ENCODE measurements at places on chromosomes 13 and 19.

- DNase-seq: no peak
Measured at GRCh38 chr19:10006335-10006708, 4.0 kb downstream of the COL5A3 start.

DNA sequence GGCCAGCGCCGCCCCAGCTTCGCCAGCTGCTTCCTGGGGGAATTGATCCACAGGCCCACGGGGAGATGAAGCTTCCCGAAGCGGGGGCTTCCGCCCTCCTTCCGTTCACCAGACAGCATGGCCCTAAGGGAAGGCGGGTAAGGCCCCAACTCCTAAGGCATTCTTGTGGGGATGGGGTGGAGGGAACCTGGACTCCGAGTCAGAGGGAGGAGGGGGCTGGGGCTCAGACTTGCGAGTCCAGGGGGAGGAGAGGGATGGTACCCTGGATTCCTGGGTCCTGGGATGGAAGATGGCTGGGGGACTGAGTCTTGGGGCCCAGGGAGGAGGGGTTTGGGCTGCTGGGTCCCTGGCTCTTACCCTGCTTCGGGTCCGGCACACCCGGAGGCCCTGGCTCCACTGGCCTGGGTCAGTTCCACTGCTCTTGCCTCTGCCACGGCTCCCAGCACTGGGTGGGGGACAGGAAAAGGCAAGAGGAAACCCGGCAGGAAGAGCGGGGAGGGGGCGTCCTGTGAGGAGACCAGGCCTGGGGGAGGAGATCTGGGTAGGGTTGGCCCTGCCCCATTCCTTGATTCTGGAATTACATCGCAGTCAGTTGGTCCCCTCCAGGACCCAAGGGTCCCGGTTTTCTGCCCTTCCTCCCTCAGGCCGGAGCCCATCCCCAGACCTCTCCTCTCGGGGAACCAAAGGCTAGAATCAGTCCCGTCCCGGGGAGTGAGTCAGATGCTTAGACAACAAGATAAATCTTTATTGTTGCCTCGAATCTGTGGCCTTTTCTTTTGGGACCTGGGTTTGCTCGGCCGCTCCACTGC, at the start of gene RASIP1:
RASIP1 (minus strand) TSS at position 447 of the 809 bp plus-strand sequence; CDS start at position 119, 328 bp downstream.
- no peak for DNase-seq

- DNase-seq: no peak
Measured at GRCh38 chr19:29514525-29515232, 11.1 kb upstream of the VSTM2B start.

DNA sequence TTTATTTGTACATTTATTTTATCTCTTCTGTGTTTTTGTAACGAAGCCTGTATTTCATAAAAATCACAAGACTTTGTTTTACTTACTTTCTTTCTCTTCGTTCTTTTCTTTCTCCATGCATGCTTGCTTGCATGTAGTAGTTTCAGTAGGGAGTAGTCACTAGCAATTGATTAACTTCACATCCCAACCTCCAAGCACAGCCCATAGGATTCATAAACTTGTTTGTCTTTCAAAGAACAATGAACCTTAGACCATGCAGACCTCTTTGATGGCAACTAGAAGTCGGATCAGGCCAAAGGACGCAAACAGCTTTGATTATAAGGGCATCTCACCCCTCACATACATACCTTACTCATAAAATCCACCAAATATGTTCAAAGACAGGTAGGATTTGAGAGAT, 3.1 kb upstream of the PRR20A start:
- DNase-seq: no peak

- DNase-seq: no peak
Measured at GRCh38 chr13:59425211-59425741, 738.5 kb downstream of the DIAPH3 start.

DNA sequence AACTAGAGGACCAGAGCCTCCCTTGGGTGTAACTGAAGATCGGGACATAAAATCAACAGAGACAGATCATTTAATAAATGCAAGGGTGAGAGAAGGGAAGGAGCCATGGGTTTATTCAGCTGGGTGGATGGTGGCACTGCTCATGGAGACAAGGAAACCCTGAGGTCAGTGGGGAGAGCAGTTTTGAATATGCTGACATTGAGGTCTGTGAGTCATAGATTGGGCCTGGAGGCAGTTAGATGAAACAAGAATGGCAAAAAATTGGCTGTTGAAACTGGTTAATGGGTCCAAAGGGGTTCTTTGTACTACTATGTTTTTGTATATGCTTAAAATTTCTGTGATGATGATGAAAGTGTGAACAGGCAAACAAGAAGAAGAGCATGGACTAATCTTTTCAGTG, 5.1 kb upstream of the GTF3A start:
- no peak for DNase-seq

DNA sequence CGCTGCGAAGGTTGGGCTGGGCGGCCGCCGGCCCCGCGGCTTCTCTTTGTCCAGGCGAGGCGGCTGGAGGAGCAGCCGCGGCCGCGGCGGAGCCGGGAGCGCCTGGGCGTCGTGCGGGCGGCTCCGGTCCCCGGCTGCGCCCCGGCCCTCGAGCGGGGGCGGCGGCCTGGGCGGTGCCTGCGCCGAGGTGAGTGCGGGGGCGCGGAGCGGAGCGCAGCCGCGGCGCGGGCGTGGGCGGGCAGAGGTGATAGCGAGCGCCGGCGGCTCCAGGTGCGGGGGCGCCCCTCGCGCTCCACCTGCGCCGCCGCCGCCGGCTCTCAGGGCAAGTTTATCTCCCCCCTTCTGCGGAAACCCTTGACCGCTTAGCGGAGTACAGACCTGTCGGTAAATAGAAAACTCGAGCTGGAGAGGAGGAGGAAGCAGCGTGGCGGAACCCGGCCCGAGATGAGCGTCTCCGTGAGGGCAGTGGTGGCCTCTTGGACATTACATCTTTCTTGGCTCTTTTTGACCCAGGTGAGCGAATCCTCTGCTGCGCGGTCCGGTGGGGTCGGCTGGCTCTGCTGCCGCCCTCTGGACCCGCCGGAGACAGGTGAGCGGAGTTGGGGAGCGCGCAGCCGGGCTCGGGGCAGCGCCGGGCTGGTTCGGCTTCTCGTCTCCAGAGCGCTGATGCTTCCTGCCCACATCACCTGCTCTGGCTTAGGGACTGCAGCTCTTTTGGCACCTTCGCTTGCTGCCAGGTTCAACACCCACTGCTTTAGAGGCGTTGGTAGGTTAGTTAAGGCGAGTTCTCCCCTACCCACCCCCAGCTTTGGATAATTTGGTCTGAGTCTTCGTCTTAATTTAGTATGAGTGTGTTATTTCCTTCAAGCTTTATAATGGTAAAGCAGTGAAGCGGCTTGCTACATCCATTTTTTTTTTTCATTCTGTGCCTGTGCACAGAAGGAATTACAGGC, at the start of gene MTUS2:
MTUS2 (plus strand) TSS at position 241 of the 953 bp plus-strand sequence.
- DNase-seq: no peak

- DNase-seq: no peak
Measured at GRCh38 chr13:77239312-77239711, 87.6 kb downstream of the MYCBP2 start.

DNA sequence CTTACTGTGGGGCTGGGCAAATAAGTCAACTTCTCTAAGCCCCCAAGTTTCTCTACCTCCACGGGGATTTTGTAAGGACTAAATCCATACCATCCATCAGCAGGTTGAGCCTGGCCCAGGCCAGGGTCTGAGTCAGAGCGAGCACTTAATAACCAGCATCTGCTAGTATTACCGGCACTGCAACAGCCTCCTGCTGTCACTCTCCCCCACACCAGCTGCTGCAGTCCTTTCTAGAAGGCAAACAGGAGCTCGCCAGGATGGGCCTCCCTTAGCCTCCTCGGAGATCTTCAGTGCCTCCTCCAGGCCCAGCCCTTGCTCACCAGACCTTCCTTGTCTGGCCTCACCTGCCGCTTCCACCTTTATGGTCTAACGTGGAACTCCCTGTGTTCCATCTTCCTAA, 3.2 kb downstream of the NAPA start:
- DNase-seq: no peak

DNA sequence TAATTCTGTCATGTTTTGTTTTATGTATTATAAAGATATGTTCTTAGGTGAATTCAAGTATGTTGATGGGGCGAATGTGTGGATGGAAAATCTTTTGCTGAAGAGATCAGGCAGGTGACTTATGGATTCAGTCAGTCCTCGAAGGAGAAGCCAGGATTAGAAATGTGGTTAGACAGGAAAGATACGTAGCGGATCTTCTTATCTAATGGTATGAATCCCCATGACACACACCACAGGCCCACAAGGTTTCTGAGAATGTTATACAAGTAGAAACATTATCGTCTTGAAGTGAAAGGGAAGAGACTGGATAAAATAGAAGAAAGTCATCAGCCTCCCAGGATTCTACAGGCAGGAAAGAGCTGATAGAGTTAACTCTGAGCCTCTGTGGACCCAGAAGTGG, 69.0 kb upstream of the RFXAP start:
- no peak for DNase-seq

DNA sequence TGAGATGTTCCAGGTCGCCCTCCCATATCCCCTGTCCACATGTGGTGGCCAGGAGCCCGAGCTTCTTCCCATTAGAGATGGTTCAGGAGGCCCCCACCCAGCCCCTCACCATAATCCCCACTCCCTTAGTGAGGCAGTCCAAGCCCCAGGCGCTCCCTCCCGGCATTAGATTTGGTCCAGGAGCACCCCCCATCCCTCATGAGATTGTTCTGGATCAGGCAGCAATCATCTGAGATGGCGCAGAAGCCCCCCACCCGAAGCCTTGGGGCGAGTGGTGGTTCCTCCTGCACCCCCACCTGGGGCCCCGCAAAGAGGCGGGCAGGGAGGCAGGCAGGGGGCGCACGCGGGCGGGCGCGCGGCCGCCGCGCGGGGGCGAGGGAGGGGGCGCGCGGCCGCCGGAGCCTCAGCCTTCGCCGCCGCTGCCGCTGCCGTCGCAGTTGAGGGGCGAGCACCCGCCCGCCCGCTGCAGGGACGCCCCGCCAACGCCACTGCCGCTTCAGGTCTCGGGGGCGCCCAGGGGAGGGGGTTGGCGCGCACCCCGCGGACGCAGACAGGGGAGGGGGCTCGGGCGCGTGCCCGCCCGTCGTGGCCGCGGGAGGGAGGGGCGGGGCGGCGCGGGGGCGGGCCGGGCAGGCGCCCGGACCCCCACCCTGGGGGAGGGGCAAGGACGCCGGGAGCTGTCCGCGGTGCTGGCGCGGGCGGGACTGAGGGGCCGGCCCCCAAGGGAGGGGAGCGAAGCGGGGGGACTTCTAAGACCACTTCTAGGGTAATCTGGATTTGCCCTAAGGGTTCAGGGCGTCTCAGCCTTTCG, 46.4 kb upstream of the SHKBP1 start:
- DNase-seq: no peak

DNA sequence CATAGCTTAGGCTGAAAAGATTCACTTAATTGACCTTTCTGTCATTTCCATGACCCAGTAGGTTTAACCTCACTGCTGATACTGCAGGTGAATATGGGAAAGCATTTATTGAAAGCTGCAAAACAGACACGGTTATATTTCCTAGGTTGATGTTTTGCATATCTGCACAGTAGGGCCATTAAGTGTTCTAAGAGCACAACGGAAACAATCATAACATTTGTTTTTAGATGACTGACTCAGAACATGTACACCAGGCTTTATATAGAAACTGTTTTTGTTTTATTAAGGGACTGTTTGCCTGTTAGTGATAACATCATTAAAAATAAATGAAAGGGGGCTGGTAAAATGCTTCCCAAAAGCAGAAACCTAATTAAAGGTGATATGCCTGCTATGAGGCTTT, 367.8 kb downstream of the DACH1 start:
- no peak for DNase-seq

- DNase-seq: no peak
Measured at GRCh38 chr13:95437561-95437960, 115.0 kb upstream of the CLDN10 start.

GRCh38 chr19:30555791-30556110, 183.6 kb downstream of the ZNF536 start:
- DNase-seq: no peak

GRCh38 chr19:49243129-49243528, 81.9 kb downstream of the SLC6A16 start:
- DNase-seq: no peak

DNA sequence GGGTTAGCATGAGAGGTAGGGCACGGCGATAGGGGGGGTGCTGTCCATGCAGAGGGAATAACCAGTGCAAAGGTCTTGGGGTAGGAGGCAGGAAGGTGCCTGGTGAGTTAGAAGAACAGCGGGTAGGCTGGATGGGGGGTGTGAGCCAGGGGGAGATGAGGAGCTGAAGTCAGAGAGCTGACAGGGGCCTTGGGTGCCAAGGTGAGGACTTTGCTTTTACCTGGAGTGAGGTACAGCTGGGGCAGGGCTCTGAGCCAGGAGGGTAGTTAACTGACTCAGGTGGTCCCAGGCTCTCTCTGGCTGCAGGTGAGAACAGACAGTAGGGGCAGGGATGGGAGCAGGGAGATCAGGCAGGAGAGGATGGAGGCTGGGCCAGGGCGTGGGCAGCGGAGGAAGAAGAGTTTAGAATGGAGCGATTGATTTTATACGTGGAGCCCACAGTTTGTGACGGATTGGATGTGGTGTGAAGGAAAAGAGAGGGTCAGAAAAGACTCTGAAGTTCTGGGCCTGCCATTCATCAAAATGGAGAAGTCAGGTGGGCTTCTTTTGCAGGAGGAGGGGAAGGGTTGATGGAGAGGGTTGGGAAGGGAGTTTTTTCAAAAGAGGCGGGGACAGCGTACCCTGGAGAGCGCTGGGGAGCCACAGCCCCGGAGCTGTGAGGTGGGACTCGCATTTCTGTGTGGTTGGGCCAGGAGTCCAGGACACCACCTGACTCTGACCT, 1.2 kb upstream of the GRAMD1A start:
- no peak for DNase-seq

DNA sequence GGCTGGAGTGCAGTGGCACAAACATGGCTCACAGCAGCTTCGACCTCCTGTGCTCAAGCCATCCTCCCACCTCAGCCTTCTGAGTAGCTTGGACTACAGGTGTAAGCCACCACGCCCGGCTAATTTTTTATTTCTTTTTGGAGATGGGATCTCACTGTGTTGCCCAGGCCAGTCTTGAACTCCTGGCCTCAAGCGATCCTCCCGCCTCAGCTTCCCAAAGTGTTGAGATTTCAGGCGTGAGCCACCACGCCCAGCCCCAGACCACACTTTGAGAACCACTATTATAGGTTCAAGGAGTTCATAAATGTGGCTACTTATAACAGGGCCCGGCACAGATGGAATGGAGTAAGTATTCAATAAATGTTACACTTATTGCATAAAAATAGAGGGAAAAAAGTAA, 3.3 kb upstream of the SCN1B start:
- DNase-seq: no peak

GRCh38 chr13:79898202-79898826, 417.4 kb downstream of the NDFIP2 start:
- DNase-seq: no peak

- no peak for DNase-seq
Measured at GRCh38 chr19:46624958-46625661, at the start of gene PTGIR. PTGIR (minus strand) TSS chr19:46625089; CDS start chr19:46624225, 864 bp downstream.

DNA sequence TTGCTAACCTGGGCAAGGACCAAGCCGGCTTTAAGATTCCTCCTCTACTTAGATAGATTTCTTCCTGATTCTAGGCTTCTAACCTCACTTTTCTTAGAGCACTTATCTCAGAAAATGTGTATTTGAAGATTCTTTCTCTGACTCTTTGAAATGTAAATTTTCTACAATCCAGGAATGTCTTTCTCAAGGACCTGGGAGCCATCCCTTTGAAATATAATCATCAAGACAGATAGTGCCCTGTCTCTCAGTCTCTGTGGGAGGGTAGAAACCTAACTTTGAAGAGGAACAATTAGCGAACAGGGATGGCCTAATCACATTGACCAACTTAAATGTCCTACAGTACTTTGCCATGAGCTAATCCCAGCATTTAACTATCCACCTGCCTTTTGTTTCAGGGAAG, 1646.0 kb downstream of the PCDH9 start:
- no peak for DNase-seq

GRCh38 chr19:2546128-2547032, 70.5 kb downstream of the GADD45B start:
- no peak for DNase-seq

- DNase-seq: no peak
Measured at GRCh38 chr19:53308339-53308811, 25.2 kb upstream of the ZNF845 start.

- DNase-seq: no peak
Measured at GRCh38 chr13:36082396-36082795, 48.8 kb downstream of the DCLK1 start.
